ENCODE measurements at places on chromosomes 12 and 14.

DNA sequence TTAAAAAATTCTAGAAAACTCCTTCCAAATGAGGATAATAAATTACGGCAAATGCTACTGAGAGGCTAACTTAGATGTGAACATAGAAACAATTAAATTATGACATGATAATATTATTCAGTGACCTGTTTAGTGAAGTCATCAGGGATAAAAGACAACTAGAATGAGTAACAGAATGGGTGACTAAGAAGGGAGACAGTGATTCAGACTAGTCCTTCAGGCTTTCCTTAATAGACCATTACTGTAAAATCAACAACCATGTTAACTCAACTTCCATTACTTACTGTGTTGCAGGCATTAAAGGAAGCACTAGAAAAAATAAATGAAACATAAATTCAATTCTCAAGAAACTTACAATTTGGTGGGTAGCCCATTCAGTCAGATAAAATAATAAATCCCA is 543.9 kb upstream of the LRFN5 start:
- no peak for DNase-seq

DNA sequence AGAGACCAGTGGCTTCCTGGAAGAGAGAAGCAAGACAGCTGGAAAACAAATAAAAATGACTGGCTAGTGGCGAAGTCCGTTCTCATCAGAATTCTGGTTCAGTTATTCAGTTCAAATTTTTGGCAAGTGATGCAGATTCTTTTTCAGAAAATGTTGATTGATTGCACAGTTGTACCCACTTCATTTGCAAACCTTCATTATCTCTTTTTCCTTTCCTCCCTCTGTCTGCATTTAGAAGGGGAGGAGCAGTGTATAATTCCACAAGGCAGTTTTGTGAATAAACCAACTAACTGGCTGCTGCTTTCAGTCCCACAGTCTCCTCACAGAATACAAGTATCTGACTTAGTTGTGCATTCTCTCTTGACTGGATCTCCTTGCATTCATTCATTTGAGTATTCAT is 417.5 kb downstream of the NPAS3 start:
- no peak for DNase-seq

DNA sequence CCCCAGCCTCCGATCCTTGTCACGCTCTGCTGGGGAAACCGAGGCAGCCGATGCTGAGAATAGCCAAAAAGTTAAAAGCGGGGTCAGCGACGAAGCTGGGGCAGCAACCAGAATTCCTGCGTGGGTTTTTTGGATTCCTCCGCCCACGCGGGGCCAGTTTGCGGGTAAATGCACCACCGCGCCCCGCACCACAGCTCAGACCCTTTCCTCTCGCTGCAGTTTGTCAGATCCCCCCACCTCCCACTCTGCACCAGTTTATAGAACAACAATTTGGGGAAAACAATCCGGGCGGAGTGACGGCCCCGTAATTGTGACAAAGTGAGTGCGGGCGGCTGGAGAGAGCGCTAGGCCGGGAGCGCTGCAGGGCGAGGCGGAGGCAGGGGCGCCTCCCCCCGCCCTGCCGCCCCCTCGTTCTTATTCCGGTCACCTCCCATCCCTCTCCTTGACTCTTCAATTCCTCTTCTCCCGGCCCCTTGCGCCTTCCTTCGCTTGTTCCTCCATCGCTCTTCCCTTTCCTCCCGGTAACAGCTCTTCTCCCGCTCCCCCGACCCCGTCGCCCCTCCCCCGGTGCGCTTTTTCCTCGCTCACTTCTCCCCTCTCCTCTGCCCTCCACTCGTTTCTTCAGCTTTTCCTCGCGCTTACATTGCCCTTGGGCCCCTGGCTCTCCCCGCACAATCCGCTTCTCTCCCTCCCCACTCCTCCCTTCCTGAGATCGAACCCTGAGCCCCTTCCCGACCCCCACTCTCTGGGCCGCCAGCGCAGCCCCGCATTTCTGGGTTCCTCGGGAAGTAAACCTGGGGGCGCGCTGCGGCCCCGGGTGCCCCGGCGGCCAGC is 646 bp upstream of the DNAJC22 start:
- DNase-seq, result peak; percentile 52

- no peak for DNase-seq
Measured at GRCh38 chr12:11718768-11719253, 69.3 kb downstream of the ETV6 start.

GRCh38 chr12:116135209-116135930 is 142.1 kb downstream of the MED13L start:
- no peak for DNase-seq

- DNase-seq, result no peak
Measured at GRCh38 chr14:99687284-99688209, 3.4 kb downstream of the CYP46A1 start.

- DNase-seq, result no peak
Measured at GRCh38 chr14:77955816-77956484, 156.0 kb downstream of the ADCK1 start.

DNA sequence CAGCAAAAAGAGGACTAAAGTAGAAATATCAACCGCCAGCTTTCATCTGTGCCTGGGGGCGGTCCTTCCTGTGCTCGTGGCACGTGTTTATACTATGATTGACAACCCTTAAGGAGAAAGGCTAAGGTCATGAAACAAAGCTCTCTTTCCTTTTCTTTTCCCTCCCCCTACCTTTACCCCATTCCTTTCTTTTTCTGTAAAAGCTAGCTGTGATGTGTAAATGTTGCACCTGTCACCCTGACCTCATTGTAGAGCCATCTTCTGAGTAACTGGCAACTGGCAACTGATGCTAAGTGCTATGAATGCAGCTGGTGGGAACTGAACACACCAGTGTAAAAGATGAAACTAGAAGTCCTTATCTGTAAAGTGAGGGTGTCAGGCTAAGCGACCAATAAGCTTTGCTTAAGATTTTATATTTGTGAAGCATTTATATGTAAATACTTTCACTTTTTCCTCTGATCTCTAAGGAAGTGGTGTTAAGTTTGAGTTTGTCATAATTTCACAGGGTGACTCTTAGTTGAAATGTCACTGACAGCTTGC is 102.8 kb upstream of the BCAT1 start:
- DNase-seq, result no peak

DNA sequence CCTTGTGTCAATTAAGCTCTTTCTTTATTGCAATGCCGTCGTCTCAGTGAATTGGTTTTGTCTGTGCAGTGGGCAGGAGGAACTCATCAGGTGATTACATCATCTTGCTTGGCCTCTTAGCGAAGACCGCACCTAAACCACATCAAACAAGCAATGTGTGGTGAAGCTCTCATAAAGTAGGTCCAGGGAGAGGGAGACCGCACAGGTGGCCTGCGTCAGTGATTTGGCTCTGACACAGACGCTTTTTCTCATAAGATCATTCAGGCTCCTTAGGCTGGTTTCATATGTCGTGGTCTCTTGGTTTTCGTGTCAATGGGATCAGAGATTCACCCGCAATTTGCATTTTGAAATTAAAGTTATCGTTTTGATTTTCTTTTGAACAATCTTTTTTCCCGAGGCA is 6.7 kb upstream of the TESC start:
- DNase-seq, result peak; percentile 44

GRCh38 chr12:57216921-57217879 is 606 bp downstream of the NXPH4 start:
- DNase-seq, result no peak

DNA sequence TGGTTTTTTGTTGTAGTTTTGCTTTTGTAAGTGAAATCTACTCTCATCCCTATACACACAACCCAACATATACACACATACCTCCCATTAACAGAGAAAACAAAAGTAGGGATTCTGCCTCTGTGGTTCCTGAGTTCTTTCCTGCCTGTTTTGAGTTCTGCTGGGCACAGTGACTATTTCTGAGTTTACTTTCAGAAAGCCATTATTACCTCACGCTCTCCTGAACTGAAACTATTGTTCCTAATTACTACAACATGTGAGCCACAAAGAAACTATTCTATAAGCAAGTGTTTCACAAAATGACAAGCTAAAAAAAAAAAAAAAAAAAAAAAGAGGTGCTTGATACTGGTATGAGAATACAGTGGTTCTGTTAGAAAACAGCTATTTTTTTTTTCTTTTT is 110.9 kb downstream of the ALG10B start:
- DNase-seq, result no peak

GRCh38 chr14:64636980-64637429 is 67.2 kb upstream of the PLEKHG3 start:
- DNase-seq, result no peak

DNA sequence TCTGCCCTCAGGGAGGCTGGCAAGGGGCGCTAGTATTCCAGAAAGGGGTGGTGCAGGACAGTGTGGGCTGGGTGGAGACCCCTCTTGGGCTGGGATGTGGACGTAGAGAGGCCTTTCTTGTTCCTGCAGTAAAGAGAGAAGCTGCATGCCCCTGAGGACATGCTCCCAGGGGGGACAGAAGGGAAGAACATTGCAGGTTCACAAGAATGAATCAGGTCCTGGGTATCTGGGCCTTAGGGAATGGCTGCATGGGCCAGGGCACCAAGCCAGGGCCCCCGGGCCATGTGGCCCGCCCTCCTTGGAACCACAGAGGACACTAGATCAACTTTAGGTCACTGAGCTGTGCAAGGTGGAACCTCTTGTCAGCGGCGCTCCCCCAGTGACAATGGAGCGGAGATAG is 51.8 kb downstream of the ZNF664 start:
- no peak for DNase-seq

DNA sequence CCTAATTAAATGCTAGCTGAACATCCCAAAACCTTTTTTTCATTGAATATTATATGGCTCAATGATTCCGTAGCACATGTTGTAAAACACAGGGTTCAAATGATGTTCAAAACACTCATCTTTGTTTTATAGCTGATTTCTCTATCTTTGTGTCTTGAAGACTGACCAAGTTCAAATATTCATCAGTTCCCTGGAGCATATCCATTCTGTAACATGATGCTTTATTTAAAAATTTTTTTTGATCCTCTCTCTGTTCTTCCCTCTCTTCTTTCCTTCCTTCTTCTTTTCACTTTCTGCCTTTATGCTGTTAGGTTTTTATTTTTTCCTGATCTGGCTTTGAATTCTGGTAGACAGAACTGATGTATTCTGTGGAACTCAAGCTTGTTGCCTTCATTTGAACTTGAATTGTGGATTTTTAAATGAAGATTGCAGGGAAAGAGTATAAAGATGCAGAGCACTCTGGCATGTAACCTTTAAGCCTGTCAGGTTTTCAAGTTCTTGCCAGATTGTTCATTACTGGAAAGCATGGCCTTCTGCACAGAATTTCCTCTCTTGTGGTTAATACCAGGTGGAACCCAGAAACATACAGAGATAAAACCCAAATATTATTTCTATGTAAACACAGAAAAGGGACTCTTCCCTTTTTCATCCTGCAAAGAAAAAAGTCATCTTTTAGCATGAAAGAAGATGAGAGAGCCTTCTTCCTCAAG is 39.5 kb downstream of the PROX2 start:
- DNase-seq, result no peak

- DNase-seq, result no peak
Measured at GRCh38 chr12:29726741-29727348, 56.9 kb downstream of the TMTC1 start.

GRCh38 chr14:31021576-31021949 is 3.9 kb upstream of the AP4S1 start:
- DNase-seq, result no peak

DNA sequence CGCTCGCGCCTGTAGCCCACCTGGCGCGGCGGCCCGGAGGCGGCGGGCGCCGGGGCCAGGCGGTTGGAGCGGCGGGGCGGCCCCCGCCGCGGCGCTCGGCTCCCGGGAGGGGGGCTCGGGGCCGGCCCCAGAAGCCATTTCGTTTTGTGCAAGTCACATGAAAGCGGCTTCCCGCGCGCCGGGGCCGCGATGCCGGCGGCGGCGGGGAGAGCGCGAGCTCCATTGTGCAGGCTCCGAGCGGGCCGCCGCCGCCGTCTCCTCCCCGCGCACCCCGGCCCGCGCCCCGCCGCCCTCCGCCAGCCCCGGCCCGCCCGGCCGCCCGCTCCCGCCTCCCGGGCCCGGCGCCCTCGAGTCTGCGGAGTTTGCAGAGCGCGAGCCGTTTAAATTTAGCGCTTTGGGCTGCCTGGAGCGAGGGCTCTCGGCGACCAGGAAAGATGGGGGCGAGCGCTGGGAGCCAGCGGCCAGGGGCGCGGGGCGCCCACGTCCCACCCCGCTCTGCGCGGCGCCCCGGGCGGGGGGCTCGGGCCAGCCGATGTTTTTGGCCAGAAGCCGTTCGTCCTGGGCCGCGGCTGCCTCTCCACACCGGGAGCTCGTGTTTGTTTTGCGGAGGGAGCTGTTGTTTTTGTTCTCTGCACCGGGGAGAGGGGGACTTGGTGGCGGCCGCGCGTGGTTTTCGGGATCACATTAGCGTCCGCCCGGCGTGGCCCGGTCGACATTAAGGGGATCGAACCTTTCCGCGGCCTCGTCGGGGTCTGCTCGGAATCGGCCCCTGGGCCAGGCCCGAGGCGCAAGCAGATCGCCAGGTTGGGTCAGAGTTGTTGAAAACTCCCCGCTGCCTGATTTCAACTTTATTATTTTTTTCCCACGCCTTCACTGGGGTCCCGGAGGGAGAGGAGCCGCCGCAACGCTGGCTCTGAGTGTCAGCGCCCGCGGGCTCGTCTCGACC is 982 bp downstream of the BCL7A start:
- DNase-seq, result peak; percentile 73

DNA sequence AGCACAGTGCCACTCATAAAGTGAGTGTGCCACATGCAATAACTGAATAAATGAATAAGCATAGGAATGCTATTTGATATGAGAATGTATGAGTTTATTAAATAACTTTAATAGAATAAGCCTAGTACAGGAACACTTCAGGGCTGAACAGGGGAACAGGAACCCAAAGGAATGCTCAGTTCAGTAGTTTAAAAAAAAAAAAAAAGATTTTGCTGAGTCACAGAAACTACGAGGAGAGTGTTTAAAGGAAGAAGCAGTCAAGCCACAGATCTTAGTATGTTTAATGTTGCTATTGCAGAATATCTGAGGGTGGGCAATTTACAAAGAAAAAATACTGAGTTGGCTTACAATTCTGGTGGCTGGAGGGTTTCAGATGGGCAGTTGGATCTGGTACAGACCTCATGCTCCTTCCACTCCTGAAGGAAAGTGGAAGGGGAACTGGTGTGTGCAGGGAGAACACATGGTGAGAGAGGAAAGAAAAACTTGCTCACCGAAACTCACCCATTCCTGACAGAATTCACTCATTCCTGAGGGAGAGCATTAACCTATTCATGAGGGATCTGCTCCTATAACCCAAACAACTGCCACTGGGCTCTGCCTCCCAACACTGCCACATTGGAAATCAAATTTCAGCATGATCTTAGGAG is 880.3 kb upstream of the MGAT4C start:
- no peak for DNase-seq

GRCh38 chr12:28027947-28028724 is 55.6 kb upstream of the PTHLH start:
- DNase-seq, result no peak

All from upper lobe of right lung (tissue), 1 donor.